ENCODE measurements at places on chromosomes 7 and 10. TPM values are rescaled to one million over a fixed set of nuclear protein-coding genes. Genes with fewer than 3 reads are reported as not detected.

DNA sequence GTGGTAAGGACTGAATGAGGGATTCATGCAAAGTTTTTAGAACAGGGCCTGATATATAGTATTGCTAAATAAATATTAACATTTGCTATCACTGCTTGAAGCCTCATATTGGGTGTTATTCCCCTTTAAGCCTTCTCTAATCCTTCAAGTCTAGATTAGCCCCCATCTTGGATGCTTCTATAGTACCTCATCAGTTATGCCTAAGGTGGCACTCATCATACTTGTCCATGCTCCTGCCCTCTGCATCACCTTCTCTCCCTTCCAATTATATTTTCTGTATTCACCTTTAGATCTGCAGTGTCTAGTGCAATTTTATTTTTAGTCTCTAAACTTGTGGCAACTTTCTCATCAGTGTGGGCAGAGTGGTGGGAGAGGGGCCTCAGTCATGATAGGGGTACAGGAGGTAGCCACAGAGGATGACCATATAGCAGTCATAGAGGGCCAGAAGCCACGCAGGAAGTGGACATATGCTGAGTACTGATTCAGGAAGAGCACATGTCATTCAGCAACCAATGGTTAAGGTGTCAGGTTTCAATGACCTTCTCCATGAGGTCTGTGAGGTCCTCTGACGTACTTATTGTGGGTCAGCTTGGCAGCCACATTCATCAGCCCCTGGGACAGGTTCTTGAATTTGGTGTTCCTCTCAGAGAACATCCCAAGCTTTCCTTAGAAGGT is 2.5 kb downstream of the ENTPD1 start:
- no peak for DNase-seq

- DNase-seq = peak; percentile 30
Measured at GRCh38 chr7:107994421-107995030, 8.4 kb downstream of the LAMB1 start.

- no peak for DNase-seq
Measured at GRCh38 chr7:130875901-130876300, 141.9 kb upstream of the KLF14 start.

GRCh38 chr10:84522612-84523462 is 194.4 kb downstream of the CCSER2 start:
- DNase-seq = no peak

DNA sequence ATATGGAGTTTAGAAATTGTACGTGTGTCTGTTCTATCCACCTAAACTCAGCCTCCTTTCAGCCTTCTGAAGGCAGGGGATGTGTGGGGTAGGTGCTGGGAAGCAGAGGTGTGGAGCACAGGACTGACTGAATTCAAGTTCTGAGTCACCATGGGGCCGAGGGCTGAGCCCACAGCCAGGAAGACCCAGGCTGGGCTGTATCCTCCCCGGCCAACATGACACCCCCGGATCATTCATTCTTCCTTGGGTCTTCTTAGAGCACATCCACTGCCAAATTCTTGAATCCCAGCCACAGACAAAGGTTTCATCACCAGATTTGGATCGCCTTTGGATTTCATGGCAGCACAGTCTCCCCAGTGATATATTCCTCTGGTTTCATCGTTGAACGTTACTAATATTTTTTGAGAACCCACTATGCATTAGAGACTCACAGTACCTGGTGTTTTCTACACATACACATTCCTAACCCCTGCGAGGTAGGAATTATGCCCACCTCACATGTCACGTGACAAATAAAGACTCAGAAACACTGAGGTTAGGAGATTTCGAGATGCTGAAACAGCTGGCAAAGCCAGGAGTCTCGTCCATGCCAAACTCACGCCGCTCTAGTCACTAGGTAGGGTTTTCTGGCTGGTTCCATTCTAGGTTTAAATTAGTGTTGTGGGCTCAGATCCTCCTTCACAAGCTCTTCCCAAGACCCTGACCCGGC is 26.9 kb downstream of the CCDC3 start:
- no peak for DNase-seq

DNA sequence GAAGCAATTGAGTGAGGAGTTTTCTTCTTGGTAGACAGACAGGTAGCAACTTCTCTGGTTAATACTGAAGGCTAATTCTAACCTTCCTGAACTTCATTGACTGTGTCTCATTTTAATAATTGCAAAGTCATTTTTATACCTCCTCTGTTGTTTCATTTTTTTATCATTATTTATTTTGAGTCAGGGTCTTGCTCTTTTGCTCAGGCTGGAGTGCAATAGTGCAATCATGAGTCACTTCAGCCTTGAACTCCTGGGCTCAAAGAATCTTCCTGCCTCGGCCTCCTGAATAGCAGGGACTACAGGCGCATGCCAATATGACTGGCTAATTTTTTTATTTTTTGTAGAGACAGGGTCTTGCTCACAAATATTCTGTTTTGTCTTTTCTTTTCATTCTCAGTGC is 45.4 kb downstream of the APBB1IP start:
- DNase-seq = no peak

- DNase-seq = no peak
Measured at GRCh38 chr10:29628311-29628710, 6.5 kb downstream of the SVIL start.

DNA sequence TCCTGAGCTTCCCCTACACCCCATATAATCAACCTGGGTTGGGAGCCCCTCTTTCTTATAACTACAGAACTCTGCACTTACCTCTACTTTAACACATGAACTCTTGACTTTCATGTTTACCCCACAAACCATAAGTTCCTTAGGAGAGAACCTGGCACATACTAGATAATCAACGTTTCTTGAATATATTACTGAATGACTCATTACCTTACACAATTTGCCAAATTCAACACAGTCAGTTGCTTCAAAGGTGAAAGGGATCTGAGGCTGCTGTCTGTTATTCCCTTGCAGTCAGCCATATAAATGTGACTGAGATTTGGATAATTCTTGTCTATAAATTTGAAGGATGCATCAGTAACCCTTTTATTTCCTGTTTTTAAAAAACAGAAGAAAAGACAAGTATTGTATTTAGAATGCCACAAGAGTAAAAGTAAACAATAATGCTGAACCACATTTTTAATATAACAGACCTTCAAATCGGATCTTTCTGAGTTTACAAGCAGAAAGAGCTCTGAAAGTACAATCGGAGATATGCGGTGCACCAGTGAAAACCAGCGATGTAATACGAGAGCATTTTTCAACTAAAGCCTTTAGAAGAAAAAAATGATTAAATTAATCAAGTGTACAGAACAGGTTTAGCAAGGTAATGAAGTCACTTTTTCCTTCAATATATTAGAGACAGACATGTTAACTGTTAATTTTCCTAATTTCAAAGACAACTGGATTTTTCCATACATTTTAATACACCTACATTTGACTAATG is 29.5 kb upstream of the LRRC17 start:
- DNase-seq = peak; percentile 57

TMEM270 gene
- total RNA-seq = not detected

SGPL1 gene
- 26.3 TPM for total RNA-seq

RAB18 gene
- total RNA-seq = 48.5 TPM

TWIST1 gene
- total RNA-seq = 33.2 TPM

JCAD gene
- 27.9 TPM for total RNA-seq

FAM221A gene
- total RNA-seq = 1.4 TPM

PRKAR2B gene
- 6.9 TPM for total RNA-seq
